NCI-H1417 (cell line): ENCODE measurements at places on chromosomes 3 and 15.

GRCh38 chr3:120420928-120421551 lies 29.8 kb downstream of the FSTL1 start:
- no peak for DNase-seq

DNA sequence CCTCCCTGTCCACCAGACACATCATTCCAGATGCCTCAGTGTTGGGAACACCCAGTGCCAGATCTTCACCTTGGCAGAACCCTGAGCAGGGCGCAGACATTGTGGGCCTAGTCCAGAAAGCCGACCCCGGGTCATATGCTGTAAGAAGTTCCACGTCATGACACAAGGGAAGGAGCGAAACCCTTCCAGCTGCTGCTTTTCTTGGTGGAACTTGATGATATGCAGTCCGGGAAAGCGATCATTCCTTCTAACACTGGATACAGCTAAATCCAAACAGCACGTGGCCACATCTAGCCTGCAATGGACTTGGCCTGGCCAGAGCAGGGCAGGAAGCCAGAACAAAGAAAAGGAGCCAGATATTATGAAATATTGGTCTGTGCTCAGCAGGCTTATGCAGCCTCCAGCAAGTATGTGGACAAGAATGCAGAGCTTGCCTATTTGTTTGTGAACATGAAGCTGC lies 22.0 kb downstream of the GASK1A start:
- no peak for DNase-seq

GRCh38 chr15:26867200-26868007 lies 542 bp downstream of the GABRA5 start:
- no peak for DNase-seq

GRCh38 chr15:32698773-32699390 lies 18.9 kb upstream of the GREM1 start:
- no peak for DNase-seq

DNA sequence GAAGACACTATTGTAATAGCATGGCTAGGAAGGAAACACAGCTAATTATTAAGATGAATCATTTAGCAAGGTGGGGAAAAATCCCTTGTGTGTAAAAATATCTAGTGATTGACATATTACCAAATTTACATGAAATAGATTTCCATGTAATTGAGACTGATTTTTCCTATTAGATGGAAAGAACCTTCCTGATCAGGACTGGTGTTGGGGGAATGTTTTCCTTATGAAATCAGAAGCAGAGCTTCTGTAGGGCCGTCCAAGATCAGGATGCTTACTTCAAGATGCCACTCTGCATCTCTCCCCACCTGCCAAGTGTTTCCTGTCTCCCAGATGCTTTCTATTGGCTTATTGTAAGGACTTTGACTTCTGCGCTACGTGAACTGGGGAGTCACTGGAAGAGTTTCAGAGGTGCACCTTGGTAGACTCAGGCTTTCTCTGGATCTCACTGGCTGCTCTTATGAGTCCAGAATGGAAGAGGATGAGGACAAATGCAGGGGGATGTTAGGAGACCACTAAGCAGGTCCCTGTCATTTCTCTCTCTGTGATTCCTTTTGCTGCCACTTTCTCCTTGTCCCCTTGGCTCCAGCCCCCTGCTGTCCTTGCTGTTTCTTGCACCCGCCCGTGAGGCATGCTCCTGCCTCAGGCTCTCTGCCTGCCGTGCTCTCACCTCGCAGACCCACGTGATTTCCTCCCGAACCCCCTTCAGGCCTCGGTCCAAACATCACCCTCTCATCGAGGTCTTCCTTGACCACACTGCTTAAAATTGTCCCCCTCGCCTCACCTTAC lies 30.1 kb downstream of the BTD start:
- no peak for DNase-seq

DNA sequence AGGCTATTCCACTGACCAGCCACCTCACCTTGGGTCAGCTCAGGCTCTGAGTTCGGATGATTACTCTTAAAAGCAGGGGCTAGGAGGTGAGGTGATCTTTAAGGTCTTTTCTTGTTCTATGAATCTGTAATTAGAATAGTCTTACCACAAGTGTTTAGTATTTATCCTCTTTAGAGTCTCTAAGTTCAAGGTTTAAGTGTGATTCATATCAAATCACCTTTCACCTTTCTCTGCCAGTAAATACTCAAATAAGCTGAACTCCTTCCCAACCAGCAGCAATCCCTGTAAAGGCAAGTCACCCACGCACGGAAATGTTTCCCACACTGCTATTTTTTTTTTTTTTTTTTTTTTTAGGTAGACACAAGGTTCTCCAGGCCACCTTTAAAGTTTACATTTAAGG lies 14.5 kb upstream of the TMEM44 start:
- no peak for DNase-seq

GRCh38 chr3:191139736-191140135 lies 59.3 kb upstream of the OSTN start:
- DNase-seq, result no peak

DNA sequence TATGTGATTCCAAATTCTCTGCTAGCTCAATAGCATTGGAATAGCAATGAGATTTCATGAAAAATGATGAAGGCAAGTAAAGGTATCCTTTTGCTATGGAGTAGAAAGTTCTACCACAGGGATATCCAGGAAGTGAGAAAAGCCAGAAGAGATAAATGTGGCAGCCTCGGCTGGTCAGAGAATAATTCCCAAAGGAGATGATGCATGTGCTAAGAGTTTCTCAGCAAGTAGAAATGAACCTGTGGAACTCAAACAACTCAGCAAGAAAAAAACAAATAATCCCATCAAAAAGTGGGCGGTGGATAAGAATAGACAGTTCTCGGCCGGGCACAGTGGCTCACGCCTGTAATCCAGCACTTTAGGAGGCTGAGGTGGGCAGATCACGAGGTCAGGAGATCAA lies 38.2 kb downstream of the ALS2CL start:
- DNase-seq, result no peak

- no peak for DNase-seq
Measured at GRCh38 chr15:81955382-81956062, 90.3 kb downstream of the MEX3B start.

DNA sequence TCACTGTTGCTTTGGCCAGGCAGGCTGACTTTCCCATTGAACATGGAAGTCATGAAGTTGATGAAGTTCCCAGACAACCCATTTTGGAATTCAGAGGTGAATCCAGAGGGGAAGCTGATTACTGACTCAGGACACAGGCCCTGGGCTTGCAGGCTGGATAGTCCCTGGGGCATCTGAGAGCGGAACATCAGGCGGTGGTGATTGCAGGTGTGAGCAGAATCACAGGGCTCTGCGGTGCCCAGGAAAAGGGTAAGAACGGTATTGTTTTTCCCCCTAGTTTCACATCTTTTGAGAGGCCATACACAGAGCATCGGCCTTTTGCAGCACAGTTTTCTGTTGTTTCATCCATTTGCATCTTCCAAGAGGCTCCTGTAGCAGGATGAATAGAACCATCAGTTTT lies 104.7 kb downstream of the CHSY1 start:
- DNase-seq, result no peak

GRCh38 chr15:100131321-100132224 lies 210.2 kb downstream of the ADAMTS17 start:
- no peak for DNase-seq
